ENCODE measurements at places on chromosomes 4 and X.

DNA sequence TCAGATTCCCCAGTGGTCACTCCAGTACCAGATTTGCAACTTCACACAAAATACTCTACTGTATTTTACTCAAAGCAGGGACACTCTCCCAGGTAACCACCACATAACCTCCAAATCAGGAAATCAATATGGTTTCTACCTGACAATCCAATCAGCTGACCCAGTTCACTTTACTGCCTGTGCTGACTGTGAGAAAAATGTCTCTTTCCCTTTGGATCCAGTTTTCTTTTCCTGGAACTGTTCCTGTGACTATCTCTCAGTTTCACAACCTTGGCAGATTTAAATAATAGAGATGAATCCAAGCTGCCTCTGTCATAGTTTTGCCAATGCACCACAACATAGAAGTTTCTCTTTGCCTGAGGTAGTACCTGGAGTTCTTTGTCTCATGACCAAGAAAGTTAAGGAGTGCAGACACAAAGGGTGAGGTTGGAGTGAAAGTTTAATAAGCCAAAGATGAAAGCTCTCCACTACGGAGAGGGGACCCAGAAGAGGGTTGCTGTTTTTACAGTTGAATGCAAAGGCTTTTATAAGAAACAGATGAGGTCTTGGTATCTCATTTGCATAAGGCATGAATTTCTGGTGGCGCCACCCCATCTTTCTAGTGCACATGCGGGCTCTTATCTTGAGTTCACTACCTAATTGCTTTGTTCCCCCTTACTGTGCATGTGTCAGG lies 29.7 kb upstream of the IL9R start:
- DNase-seq: no peak

DNA sequence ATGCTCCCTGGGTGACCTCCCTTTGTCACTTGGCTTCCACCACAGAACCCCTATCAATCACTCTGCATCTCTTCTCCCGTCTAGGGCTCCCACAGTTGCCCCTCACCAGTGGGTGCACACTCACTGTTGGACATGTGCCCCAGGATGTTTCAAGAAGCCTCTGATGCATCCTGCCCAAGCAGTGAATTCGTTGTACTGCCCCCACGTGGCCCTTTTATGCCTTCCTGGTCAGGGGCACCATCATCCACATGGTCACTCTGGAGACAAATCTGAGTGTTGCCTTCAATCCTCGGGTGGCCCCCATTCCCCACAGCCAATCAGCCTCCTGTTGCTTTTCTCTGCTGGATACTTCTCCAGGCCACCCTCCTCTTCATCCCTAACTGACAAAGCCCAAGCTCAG lies 12.2 kb downstream of the ITIH6 start:
- DNase-seq: no peak

DNA sequence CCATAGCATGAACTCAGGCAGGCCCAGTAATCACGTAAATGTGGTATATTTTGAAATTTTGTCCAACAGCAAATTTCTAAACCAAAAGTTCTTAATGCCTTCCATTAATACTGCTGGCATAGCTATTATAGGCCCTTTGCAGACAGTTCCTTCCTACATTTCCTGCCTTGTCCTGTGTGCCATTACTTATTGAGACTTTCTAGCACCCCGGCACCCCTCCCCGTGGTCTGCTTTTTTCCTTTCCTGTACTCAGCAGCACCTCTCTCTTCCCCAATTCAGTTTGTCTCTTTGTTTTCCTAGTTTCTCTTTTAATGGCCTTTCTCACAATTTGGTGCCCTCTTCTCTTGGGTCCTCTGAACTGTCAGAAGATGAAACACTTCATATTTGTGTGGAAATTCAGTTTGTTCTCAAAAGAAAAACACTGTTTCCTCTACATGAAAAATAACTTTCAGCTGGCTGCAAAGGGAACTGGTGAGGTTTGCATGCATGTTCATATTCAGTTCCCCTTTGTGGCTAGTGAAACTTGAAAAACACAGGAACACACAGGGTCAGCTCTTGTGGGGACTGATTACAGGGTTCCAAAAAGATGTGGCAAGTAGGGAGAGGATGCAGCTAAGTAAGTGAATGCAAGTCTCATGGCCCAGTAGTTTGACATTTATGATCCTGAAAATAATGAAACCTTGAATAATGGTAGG lies 17.1 kb downstream of the GPR34 start:
- DNase-seq: no peak

- DNase-seq: no peak
Observed at GRCh38 chrX:20477836-20478524, 211.3 kb upstream of the RPS6KA3 start.

GRCh38 chr4:10746371-10747171 lies 62.0 kb upstream of the CLNK start:
- DNase-seq: no peak
